ENCODE measurements at places on chromosomes 16 and 17. TPM values are rescaled to one million over a fixed set of nuclear protein-coding genes. Genes with fewer than 3 reads are reported as not detected.

The ZNHIT3 gene
- total RNA-seq: 85.4 TPM

The EXOC3L1 gene
- 3.6 TPM for total RNA-seq

GRCh38 chr17:64331931-64332493, 58.6 kb downstream of the PECAM1 start:
- DNase-seq: no peak

- DNase-seq: no peak
Observed at GRCh38 chr17:21066394-21066793, 23.6 kb upstream of the USP22 start.

The MRPL28 gene
- total RNA-seq: 242 TPM

- DNase-seq: peak; percentile 61
Observed at GRCh38 chr16:14301169-14302030, 230.3 kb downstream of the MRTFB start.

The DPEP3 gene
- 0.03 TPM for total RNA-seq

DNA sequence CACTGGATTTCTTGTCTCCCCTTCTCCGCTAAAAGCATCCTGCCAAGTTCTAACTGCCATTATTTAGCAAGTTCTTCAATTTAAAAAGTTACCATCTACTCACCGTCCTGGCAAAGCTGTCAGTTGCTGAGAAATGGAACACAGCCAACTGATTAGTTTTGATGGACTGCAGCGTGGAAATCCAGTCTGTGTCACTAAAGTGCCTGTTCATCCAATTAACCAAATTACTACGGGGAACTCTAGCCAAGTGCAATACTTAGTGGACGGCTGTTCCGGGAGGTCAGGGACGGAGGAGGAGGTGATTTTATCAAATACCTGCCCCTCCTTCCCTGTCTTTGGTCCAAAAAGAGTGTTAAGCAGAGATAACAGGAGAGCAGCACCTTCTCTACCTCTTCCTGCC, 260.7 kb downstream of the MAF start:
- no peak for DNase-seq

The KRT25 gene
- total RNA-seq: not detected

The GLTPD2 gene
- not detected for total RNA-seq

DNA sequence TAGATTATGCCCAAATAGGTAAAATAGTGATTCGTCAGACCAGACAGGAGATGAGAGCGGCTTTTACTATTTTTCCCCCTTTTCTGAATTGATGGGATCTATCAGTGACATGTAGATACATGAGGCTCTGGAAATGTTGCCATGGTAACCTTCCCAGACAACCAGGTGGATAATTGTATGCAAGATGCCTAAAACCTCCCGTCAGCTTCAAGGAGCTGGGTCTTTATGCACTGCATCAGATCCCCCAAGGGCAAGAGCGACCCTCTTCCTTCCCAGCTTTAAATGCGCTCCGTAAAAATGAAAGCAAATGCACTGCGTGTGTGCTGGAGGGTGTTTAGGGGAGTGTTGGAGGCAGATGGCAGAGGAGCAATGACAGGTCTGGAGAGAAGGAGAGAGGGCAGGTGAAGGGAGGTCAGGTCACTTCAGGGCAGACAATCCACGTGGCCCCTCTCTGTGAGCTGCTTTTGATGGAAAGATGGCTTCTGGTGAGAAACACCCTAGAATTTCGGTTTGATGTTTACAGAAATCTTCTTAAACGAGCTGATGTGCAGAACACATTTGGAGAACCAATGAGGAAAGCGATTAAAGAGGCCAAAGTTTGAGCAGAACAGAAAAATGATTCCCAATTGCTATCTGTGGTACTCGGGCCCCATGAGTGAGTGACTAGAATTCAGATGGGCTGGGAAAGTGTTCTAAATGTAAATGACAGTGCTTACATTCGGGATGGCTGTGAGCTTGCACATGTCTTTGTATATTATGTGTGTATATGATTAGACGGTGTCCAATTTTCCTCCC, 461.7 kb upstream of the HSBP1 start:
- no peak for DNase-seq

- DNase-seq: no peak
Observed at GRCh38 chr17:18978050-18978449, 26.1 kb downstream of the SLC5A10 start.

The CDK3 gene
- total RNA-seq: 6.7 TPM

DNA sequence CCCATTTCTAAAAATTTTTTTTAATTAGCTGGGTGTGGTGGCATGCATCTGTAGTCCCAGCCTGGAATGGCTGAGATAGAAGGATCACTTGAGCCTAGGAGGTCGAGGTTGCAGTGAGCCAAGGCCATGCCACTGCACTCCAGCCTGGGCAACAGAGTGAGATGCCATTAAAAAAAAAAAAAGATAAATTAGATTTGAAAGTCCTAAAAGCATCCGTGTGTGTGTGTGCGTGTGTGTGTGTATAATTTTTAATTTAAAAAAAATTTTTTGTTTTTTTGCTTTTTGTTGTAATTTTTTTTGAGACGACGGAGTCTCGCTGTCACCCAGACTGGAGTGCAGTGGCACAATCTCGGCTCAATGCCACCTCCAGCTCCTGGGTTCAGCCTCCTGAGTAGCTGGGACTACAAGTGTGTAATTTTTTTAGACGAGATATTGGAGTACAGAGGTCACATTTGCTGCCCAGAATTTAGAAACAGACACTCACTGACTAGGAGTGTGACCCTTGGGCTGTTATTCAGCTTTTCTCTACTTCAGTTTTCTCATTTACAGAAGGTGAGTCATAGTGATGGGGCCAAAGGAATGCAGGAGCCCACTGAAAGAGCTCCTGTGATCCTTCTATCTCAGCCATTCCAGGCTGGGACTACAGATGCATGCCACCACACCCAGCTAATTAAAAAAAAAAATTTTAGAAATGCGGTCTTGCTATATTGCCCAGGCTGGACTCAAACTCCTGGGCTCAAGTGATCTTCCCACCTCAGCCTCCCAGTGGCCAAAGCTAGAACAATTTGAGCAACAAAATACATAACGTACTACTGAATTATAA, 25.5 kb upstream of the TBX4 start:
- no peak for DNase-seq

DNA sequence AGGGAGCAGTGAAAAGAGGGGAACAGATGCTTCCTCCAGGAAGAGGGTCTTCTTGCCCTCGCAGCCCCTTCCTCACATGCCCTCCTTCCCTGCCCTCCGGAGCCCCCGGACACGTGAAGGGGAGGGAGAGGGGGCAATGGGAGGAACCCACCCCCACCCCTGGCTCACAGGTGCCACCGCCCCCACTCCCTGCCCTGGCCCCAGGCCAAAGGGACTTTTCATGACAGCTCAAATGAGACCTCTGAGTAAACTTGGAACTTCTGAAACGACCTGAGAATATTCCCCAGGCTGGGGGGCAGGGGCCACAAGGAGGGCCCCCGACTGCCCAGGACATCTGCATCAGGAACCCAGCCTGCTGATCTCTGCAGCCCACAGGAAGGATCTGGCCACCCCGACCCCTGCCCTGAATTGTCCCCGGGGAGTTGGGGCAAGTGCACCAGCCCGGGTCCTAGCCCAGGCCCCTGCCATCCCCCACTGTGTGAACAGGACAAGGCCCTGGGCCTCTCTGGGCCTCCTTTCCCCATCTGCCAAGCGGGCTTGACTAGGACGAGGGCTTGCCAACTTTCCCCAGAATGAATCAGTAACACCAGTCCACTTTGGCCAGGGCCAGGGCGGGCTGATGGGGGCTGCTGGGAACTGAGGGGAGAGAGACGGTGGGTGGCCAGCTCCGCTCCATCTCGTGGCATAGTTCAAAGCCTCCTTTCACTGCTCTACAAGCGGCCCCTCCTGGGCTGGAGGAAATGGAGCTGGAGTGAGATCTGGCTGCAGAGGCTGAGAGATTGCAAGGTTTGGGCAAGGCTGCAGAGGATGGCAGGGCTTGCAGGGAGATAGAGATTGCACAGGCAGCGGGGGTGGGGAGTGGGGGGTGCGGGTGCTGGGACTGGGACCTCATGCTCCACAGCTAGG, 3.8 kb downstream of the IL21R start:
- DNase-seq: peak; percentile 61

DNA sequence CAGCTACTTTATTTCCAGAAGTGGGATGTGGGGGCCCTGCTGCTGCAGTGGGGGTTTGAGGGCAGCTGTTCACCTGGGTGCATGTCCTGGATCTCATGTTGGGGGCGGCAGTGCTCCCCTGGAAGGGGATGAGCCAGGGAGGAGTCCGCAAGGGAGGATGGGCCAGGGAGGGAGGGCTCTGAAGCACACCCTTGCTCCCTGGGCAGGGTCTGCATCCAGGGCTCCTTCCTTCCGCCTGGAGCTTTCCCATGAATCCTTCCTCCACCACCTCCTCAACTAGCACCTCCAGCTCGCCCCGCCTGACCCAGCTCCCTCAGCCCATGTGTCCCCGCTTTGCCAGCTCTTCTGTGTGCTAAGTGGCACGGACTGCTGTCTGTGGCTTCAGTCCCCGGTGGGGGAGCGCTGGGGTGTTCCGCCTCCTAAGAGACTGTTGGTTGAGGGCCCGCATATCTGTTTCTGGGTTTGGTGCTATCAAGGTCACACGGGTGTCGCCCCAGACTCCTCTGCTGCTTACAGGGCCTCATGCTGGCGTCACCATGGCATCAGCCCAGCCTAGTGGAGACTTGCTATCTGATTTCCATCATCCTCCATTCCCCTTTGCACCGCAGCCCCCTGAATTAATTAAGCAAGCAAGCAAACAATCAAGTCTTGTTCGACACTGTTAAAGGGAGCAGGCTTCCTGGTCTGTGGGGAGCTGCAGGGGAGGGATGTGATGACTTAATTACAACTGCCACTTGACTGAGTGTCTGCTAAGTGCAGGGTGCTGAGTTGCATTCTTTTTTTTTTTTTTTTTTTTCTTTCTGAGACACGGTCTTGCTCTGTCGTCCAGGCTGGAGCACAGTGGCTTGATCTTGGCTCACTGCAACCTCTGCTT, 71.8 kb downstream of the PRKCA start:
- peak; percentile 24 for DNase-seq

The BRIP1 gene
- 12.0 TPM for total RNA-seq

GRCh38 chr17:63973930-63974593, 1.3 kb upstream of the SCN4A start:
- DNase-seq: no peak

- DNase-seq: peak; percentile 94
Observed at GRCh38 chr17:42670789-42671657, 5.8 kb downstream of the PLEKHH3 start.

DNA sequence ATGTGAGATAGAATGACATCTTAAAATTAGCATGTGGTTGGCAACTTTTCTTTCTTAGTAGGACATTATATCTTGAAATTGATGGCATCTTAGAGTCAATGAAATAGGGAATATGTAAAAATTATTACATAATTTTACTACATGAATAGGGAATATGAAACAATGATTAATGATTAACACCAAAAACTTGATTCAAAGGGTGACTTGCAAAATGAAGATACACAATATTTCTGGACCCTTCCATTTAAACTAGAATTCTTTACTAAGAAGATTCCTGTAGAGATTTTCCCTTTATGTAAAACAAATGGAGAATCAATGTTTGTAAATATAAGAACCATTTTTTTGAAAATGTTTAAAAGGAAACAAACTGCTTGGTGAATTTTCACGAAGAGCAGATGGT, 3.4 kb downstream of the MRTFB start:
- no peak for DNase-seq

GRCh38 chr16:89573826-89574680, 1.5 kb upstream of the CPNE7 start:
- DNase-seq: no peak

The CCL15 gene
- not detected for total RNA-seq

DNA sequence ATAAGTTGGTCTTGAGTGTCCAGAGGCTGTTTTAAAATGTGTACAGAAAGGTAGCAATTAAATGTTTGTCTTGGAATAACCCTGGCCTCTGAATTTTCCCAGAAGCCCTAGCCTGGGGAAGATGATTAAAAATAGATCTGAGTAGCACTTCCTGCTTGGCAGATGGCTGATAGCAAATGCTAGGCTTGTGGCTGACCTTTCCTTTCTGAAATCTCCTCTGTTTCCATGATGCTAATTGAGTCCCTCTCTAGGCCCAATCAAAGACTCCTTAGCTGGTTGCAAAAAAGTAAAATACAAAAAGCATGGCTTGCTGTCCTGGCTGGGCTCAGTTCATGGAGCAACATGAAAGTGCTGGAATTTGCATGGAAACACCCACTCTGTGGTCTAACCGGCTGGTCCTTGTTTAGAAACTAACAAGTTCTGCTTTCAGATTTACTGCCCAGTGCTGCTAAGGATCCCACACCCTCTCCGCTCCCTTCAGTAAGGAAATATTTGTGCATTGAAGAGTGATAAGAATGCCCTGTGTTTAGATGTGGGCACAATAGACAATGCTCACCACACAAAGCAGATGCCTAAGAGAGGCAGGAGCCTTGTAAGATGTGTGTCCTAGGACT, 40.8 kb downstream of the YPEL2 start:
- DNase-seq: no peak

The KRTAP4-5 gene
- not detected for total RNA-seq

- DNase-seq: peak; percentile 50
Observed at GRCh38 chr16:31149894-31150890, at the start of gene PRSS36. PRSS36 (minus strand) TSS chr16:31150066; CDS start chr16:31150035, 31 bp downstream.
